Activated CD8-positive, alpha-beta T cell treated with anti-CD3 and anti-CD28 coated beads for 36 hours (primary cell): ENCODE measurements at places on chromosomes 7 and 10. TPM values are rescaled to one million over a fixed set of nuclear protein-coding genes. Genes with fewer than 3 reads are reported as not detected.

GRCh38 chr7:156640949-156641485 is 443 bp downstream of the RNF32 start:
- peak overlapping the region; percentile 84 for H3K27ac ChIP-seq
- peaks cover 28% of the 10 kb centered on the region for H3K27me3 ChIP-seq
- DNase-seq, result peak; percentile 78
- peak overlapping the region; percentile 83 for H3K4me3 ChIP-seq
- peaks cover 10% of the 10 kb centered on the region for H3K4me1 ChIP-seq

DNA sequence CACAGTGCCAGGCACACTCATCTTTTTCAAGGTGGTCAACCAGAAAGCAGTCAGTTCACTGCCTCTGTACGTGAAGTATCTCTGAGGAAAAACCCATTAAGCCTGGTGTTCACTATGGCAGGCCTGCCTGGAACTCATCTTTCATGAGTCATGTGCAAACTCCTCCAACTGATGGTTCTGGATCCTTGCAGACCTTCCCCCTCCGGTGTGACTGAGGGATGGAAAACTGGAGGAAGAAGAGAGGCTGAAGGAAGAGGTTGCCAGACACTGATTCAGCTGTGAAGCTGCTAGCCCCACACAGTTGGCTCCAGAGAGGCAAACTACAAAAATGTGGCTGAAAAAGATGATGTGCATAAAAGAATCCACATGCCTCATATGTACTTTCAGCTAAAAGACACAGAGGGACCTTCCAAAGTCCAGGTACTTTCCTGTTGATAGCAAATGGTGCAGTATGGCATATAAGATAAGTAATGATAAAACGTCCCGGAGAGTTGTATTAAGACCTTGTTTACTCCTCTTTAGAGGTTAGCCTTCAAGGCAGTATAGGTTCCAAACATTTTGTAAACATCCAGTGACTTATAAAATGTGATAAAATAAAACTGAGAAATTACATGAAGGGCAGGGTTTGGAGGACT is 2.7 kb downstream of the CYP3A5 start:
- peaks cover 24% of the 10 kb centered on the region for H3K4me1 ChIP-seq
- peaks cover 3% of the 10 kb centered on the region for H3K36me3 ChIP-seq
- no peaks in the 10 kb centered on the region for H3K27me3 ChIP-seq
- DNase-seq, result no peak
- no peak overlapping the region for H3K27ac ChIP-seq
- H3K4me3 ChIP-seq, result no peak overlapping the region

- H3K4me1 ChIP-seq, result peaks cover 28% of the 10 kb centered on the region
- H3K36me3 ChIP-seq, result no peaks in the 10 kb centered on the region
- DNase-seq, result no peak
- H3K4me3 ChIP-seq, result no peak overlapping the region
- H3K27ac ChIP-seq, result no peak overlapping the region
Observed at GRCh38 chr10:29692121-29692539, 57.4 kb upstream of the SVIL start.

DNA sequence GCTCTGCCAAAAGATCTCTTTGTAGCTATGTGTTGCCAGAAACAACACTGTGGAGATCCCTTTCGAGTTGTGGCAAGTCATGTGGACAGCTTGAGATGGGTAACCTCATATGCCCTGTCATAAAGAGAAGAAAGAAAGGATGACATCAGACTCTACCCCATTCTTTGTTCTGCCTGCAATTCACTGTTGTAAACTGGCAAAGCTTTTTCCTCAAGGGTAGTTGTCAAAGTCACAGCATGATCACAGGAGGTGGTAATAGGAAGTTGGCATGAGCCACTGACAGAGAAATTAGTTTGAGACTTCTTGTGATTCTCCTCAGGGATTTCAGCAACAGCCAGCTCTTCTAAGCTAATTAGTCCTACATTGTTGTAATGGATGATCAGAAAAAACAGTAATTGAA is 19.4 kb upstream of the MINDY3 start:
- no peaks in the 10 kb centered on the region for H3K36me3 ChIP-seq
- H3K4me1 ChIP-seq, result no peaks in the 10 kb centered on the region
- no peak overlapping the region for H3K4me3 ChIP-seq

GRCh38 chr7:84422790-84423189 is 228.2 kb upstream of the SEMA3A start:
- no peaks in the 10 kb centered on the region for H3K36me3 ChIP-seq
- no peaks in the 10 kb centered on the region for H3K4me1 ChIP-seq

DNA sequence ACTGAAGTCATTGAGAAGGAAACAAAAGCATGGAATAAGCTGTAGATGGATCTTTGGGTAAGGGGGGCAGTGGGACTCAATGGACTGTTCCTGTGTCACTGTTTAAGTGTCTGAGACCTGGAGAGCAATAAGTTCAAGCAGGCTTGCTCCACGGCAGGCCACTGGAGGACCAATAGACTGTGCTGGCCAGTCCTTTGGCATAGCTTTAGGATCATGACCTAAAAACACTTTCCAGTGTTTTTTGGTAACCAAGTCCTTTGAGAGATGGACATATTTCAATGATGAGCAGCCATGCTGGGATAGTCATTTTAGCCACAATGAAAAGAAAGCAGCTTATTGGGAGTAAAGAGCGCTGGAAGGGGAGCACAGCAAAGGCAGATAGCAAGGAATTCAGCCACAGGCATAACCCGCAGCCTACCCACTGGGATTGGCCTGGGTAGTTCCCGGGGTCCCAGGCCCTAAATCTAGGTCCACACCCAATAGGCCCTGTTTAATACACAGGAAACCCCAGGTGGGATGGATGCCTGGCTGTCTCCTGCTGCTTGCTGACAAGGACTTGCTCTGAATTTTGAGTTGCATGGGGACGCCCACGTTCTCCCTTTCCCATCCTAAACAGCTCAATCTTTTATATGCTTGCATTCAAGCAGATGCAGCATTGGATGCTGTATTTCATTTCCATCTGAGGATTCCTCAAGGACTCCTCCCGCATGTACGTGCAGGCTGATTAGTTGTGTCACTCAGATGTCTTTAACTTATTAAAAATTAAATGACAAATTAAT is 727.2 kb downstream of the KCNMA1 start:
- no peak for DNase-seq
- H3K4me1 ChIP-seq, result no peaks in the 10 kb centered on the region
- no peak overlapping the region for H3K27ac ChIP-seq
- H3K27me3 ChIP-seq, result no peaks in the 10 kb centered on the region
- H3K4me3 ChIP-seq, result no peak overlapping the region

GRCh38 chr7:69260023-69260422 is 338.3 kb upstream of the AUTS2 start:
- no peaks in the 10 kb centered on the region for H3K36me3 ChIP-seq
- H3K4me1 ChIP-seq, result no peaks in the 10 kb centered on the region
- DNase-seq, result no peak
- H3K27me3 ChIP-seq, result no peaks in the 10 kb centered on the region

DNA sequence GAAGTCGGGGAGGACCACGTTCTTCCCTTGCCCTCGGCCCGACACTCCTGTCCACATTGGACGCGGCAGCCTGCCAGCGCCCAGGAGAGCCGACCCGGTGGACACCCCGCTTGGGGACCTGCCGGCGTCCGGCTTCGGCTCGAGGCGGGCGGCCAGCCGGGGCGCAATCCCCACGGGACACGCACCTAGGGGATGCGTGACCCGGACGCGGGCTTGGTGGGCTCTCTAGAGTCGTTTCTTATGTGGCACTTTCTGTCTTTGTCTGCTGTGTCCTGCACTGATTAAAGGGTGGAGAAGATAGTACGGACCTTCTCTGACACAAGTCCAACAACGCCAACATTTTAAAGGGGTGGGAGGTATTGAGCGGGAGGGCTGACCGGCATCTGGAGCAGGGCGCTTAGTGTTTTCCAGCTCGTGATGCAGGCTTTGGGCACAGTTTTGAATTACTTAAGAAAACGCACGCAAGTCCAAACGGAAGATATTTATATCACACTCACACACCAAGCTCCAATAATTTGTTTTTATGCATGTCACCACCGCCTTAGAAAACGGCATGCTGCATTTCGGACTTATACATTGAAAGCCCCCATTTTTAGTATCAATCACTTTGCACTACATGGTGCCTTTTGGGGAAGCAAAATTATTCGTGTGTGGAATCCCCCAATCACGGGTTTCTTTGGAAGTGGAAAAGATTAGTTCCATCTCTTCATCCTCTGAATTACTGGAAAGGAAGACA is 3.9 kb upstream of the SPAG6 start:
- peaks cover 28% of the 10 kb centered on the region for H3K4me1 ChIP-seq
- H3K27me3 ChIP-seq, result peaks cover 71% of the 10 kb centered on the region
- peaks cover 5% of the 10 kb centered on the region for H3K36me3 ChIP-seq

- no peaks in the 10 kb centered on the region for H3K36me3 ChIP-seq
- H3K4me1 ChIP-seq, result no peaks in the 10 kb centered on the region
- H3K4me3 ChIP-seq, result no peak overlapping the region
- H3K27ac ChIP-seq, result no peak overlapping the region
- H3K27me3 ChIP-seq, result no peaks in the 10 kb centered on the region
- DNase-seq, result no peak
Observed at GRCh38 chr7:136517971-136518370, 350.5 kb upstream of the CHRM2 start.

DNA sequence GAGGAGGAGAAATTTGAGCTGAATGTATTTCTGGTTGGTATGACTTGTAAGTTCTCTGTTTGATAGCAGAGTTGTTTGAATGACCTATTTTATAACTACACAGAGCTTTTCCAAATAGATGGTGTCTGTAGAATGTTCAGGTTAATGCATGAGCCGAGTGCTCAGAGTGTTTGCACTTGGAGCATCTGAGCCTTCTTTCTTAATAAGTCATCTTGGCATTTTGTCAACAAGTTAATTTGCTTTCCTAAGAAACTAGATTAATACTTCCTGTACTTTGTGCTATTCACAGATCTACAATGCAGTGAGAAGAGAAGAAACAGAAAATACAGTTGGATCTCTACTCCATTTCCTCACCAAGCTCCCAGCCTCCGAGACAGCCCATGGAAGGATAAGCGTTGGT is 138.2 kb downstream of the PLCE1 start:
- H3K4me3 ChIP-seq, result no peak overlapping the region
- no peak for DNase-seq
- no peaks in the 10 kb centered on the region for H3K36me3 ChIP-seq

DNA sequence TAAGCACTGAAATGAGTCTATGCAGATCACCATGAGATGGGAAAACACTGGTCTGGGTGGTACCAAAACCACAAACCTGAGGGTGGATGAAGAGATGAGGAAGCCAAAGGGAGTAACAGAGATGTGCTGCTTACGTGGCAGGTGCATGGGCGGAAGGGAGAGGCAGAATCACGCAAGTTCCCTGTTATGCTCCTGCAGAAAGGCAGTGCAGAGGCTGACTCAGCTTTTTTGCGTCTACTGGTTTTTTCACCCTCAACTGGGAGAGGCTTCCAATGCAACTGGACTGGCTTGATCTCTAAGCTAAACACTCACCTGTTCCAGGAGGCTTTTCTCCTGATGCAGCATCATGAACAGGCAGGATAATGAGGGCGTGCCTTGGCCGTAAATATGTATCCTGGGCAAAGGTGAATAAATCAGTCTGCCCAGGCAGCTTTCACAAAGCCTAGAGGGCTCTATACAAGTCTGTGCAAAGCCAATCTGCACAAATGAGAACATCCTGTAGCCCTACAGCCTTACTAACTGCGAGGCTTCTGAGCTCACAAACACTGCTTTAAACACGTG is 95.4 kb upstream of the AFAP1L2 start:
- H3K4me1 ChIP-seq, result peaks cover 90% of the 10 kb centered on the region
- H3K4me3 ChIP-seq, result peak overlapping the region; percentile 68
- DNase-seq, result peak; percentile 93

GRCh38 chr7:17940951-17941431 is 697 bp upstream of the SNX13 start:
- no peak for DNase-seq
- no peaks in the 10 kb centered on the region for H3K27me3 ChIP-seq
- H3K4me1 ChIP-seq, result peaks cover 36% of the 10 kb centered on the region
- peak overlapping the region; percentile 94 for H3K4me3 ChIP-seq
- H3K27ac ChIP-seq, result peak overlapping the region; percentile 93

GRCh38 chr7:134589491-134589941 is 40.6 kb downstream of the AKR1B15 start:
- DNase-seq, result no peak
- H3K27me3 ChIP-seq, result peaks cover 10% of the 10 kb centered on the region
- H3K27ac ChIP-seq, result no peak overlapping the region
- H3K4me1 ChIP-seq, result no peaks in the 10 kb centered on the region
- no peak overlapping the region for H3K4me3 ChIP-seq

- peaks cover 20% of the 10 kb centered on the region for H3K36me3 ChIP-seq
- no peaks in the 10 kb centered on the region for H3K27me3 ChIP-seq
- no peak overlapping the region for H3K4me3 ChIP-seq
Observed at GRCh38 chr10:27534161-27534700, 30.1 kb downstream of the RAB18 start.

DNA sequence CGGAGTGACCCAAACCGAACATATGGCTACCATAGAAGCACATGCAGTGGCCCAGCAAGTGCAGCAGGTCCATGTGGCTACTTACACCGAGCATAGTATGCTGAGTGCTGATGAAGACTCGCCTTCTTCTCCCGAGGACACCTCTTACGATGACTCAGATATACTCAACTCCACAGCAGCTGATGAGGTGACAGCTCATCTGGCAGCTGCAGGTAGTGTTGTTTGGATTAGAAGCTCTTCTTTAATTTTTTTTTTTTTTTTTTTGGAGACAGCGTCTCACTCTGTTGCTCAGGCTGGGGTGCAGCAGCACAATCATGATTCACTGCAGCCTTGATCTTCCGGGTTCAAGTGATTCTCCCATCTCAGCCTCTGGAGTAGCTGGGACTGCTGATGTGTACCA is 45.8 kb downstream of the NRF1 start:
- peak; percentile 17 for DNase-seq
- H3K36me3 ChIP-seq, result peaks cover 51% of the 10 kb centered on the region
- no peak overlapping the region for H3K4me3 ChIP-seq

The PTPRN2 gene
- total RNA-seq, result 0.65 TPM

The KCND2 gene
- total RNA-seq, result not detected

The AZGP1 gene
- total RNA-seq, result not detected

The NUTM2A gene
- total RNA-seq, result 0.22 TPM

The GARIN1A gene
- total RNA-seq, result not detected

The ATRNL1 gene
- total RNA-seq, result not detected

The FAM241B gene
- 12.5 TPM for total RNA-seq

The TAS2R41 gene
- not detected for total RNA-seq

The LDB3 gene
- total RNA-seq, result 0.07 TPM

The CALN1 gene
- 0.02 TPM for total RNA-seq
